ENCODE measurements at places on chromosomes 12 and 14.

- DNase-seq: no peak
Observed at GRCh38 chr14:106670011-106670410, 1143.6 kb downstream of the TMEM121 start.

- DNase-seq: no peak
Observed at GRCh38 chr12:9760120-9760519, 581 bp downstream of the CD69 start.

DNA sequence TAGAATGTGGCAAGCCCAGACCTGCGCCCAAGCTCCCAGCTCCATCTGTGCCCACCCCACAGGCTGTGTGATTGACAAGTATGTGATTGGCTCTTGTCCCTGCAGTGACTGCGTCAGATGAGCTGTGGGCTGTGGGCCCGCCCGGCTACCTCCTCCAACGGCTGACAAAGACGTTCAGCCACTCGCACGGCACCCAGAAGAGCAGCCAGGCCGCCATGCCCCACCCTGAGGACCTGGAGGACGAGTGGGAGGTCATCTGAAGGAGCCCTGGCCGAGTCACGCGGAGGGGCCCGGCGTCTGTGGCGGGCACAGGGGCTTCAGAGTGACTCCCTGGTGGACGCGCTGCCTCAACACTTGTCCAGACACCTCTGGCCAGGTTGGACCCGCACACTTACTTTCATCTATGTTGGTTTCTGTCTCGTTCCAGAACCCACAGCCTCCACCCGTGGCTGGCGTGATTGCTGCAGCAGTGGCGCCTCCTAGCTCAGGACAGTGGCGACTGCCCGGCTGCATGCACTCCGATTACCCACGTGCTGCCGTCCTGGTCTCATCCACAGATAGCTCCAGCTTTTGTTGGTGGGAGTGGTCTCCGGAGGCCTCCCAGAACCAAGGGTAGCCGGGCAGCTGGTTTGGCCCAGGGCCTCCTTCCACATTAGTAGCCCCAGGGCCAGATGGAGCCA lies 11.4 kb downstream of the ANKRD9 start:
- no peak for DNase-seq

DNA sequence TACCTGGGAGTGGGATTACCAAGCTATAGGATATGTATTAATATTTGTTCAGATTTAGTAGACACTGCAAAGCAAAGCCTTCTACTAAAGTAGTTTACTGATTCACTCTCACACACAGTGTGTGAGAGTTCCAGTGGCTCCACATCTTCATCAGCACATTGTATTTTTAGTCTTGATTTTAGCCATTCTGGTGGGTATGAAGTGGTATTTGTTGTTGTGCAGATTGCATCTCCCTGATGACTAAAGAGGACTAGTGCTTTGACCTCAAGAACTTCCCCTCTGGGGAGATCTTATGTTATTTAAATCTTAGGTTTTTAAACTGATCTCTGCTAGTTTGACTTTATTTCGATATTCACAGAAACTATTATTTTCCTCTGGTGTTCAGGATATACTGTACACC lies 479.7 kb upstream of the RGS6 start:
- no peak for DNase-seq

DNA sequence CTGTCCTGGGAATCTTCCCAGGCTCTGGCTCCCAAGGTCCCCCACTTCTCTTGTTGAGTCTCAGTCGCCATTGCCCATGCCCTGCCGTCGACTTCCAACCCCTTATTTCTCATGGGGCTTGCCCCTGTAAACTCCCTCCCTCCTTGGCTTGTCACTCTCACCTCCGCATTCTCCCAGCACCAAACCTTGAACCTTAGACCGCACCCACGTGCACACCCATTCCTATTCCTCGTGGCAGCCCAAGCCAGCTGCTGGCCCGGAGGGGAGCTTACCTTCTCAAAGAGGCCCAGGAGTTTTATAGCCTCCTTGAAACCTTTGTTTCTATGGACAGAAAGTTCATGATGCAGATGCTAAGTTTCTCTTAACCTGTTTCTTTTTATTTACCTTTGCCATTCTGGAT lies 4.6 kb downstream of the JDP2 start:
- DNase-seq: no peak

- no peak for DNase-seq
Observed at GRCh38 chr12:42156232-42156631, 11.6 kb upstream of the GXYLT1 start.

DNA sequence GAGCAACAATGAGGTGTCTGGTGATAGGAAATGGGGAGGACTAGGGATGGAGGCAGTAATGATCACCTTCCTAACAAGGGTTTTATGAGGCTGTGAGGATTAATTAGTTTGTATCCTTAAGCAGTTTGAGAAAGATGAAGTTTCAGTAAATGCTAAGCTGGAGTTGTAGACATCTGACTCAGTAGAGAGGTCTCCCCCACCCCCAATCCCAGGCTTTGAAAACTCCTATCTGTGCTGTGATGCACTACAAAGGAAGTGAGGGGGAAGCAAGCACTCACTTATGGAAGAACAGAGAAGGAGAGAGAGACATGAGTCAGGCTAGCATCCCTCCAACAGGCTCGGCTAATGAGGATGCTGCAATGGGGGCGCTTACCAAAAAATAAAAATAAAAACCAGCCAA lies 5.5 kb upstream of the BCL11B start:
- no peak for DNase-seq

GRCh38 chr14:74875941-74876913 lies at the start of gene PROX2:
Gene PROX2, minus strand, starts transcription at chr14:74876145. Its CDS starts 12,311 bp downstream, at chr14:74863834.
- DNase-seq: no peak

DNA sequence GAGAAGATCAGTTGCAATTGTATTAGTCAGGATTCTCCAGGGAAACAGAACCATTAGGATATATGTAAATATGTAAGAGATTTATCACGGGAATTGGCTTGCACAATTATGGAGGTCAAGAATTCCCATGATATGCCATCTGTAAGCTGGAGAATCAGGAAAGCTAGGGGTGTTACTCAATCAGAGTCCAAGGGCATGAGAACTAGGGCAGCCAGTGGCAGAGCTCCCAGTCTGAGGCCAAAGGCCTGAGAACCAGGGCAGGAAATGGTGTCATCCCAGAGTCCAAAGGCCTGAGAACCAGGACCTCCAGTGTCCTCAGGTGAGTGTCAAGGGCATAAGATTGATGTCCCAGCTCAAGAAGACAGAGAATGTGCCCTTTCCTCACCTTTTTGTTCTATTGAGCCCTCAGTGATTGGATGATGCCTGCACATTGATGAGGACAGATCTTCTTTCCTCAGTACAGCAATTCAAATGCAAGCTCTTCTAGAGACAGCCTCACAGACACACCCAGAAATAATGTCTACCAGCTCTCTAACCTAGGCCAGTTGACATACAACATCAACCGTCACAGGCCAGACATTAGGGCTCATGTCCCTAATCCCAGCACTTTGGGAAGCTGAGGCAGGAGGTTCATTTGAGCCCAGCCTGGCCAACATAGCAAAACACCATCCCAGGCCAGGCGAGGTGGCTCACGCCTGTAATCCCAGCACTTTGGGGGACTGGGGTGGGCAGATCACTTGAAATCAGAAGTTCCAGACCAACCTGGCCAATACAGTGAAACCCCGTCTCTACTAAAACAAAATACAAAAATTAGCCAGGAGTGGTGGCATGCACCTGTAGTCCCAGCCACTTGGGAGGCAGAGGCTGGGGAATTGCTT lies 34.9 kb upstream of the ZNF740 start:
- DNase-seq: no peak

- DNase-seq: no peak
Observed at GRCh38 chr14:71497645-71498086, 434.6 kb upstream of the RGS6 start.

DNA sequence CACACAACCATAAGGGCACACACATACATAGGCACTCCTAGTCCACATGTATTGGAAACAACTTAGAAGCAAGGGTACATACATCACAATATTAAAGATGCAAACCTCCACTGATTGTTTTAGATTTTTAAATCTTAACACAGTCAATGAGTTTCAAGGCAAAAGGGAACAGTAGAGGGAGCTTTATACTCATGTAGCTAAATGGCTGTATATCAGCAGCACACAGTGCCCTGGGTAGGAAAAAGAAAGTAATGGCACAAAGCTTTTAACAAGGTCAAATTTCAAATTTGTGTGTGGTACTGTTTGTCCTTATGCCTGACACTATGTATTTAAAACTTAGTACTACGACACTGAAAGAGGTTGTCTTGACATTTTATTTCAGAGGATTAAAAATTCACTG lies 262.0 kb downstream of the MED13L start:
- no peak for DNase-seq

- no peak for DNase-seq
Observed at GRCh38 chr14:70807898-70808415, 1.4 kb downstream of the MAP3K9 start.

DNA sequence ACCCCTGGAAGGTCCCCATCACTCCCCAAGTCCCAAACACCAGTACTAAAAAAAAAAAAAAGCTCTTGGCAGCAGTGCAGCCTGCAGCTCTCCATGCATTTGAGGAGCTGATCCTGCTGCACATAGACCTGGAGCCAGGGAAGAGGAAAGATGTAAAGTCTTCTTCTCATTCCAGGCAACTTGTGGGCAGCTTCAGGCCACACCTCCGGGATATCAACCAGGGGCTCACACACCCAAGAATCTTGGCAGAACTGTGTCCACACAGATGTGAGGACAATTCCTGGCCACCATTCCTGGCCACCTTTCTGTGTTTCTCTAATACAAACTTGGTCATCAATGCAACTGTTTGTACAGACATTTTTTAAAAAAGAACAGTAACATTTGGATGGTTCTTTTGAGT lies 72.7 kb downstream of the TMEM132C start:
- DNase-seq: no peak

- DNase-seq: no peak
Observed at GRCh38 chr12:5375547-5376295, 56.2 kb upstream of the NTF3 start.

DNA sequence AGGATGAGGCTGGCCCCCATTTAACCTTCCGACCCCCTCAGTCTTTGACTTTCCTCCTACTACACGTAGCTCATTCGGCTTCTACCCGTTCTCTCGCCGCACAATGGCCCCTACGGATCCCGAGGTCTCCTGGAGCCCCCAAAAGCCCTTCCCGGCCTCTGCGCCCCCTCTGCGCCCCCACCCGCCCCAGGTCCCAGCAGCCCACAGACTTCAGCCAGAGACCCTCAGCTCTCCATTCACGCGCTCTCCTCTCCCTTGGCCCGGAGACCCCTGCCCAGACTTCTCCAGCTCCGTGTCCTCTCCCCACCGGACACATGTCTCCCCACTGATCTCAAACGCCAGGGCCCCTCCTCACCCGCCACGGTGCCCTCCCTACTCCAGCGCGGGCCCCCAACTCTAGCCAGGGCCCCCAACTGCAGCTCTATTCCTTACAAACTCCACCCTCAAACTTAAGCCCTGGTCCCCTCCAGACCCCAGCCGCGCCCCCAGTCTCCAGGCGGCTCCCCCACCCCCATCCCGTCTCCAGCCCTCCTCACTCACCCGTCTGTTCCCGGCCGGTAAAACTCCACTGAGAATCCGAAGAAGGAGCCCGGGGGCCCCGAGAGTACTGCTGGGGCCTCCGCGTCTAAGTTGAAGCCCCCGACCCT lies 502 bp downstream of the ITGA5 start:
- DNase-seq: no peak

DNA sequence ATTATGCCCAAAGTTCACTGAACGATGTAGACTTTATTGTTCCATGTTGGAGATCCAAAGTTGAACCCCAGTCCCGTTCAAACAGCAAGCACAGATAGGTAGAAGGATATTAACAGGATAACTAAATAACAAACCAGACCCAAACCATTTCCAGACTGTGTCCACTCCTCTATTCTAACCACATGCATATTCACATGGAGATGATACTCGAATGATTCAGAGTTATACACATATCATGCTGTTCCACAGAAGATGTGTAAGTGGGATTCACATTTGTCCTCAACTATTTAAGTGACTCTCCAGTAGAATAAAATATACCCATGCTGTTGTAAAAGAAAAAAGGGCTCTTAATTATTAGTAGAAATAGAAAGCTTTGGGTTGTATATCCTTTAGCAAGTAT lies 185.9 kb downstream of the ITPR2 start:
- DNase-seq: no peak

DNA sequence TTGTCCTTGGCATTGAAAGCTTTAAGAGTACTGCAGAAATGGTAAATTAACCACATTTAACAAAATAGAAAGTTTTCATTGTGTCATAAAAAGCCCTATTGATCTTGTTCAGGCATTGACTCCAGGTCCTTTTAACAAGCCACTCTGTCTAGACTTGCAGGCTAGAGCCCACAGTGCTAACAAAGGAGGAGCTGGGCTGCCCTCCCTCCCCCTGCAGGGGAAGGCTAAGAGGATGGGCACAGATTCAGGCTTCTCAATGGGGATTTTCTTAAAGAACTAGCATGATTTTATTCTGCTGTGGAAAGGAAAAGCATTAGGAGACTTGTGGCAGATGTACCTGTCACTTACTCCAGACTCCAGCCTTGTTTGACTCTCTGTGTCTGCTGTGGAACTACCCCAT lies 463.6 kb downstream of the NRXN3 start:
- no peak for DNase-seq

DNA sequence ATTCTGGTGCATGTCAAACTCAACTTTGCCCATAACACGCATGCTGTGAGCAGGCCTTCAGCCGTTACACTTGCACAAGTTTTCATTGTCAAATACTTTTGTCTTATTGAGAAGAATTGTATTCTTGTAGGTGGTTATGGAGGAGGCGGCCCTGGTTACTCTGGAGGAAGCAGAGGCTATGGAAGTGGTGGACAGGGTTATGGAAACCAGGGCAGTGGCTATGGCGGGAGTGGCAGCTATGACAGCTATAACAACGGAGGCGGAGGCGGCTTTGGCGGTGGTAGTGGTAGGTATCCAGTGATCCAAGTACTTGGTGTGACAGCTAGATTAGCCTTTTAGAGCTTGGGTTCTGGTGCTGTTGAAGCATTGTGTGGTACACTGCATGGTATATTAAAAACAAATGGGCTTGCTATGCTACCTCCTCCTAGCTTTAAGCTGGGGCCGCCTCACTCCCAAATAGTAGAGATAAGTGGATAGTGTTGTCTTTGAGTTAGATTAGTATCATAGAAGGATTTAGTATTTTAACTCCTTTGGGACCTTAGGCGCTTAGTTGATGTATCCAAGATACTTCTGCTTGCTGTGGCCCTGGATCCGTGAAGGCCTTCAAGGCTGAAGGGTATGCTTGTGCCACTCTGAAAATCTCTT lies 2.5 kb downstream of the HNRNPA1 start:
- DNase-seq: no peak

GRCh38 chr12:53467880-53468279 lies 16.0 kb downstream of the PCBP2 start:
- no peak for DNase-seq

GRCh38 chr14:30462358-30462757 lies 96.6 kb upstream of the G2E3 start:
- DNase-seq: no peak

GRCh38 chr12:130644566-130644965 lies 71.5 kb downstream of the RIMBP2 start:
- DNase-seq: no peak

GRCh38 chr14:70338550-70338949 lies 20.9 kb downstream of the COX16 start:
- no peak for DNase-seq

DNA sequence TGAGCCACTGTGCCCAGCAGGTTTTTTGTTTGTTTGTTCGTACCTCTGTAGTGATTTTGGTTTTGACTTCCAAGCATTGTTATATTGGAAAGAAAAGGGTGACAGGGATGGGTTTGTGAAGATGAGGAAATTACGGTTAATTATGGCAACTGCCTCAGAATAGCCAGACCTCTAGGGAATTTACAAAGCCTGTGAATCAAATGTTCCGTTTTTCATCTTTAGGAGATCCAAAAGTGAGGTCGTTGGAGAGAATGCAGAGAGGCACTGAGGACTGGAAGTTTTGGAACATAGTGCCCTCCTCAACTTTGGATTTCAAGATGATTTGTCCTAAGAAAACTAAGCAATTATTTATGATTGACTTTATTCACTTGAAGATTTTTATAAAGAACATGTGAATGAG lies 54.5 kb upstream of the EVL start:
- no peak for DNase-seq
